ENCODE measurements at places on chromosomes 3 and 15.

DNA sequence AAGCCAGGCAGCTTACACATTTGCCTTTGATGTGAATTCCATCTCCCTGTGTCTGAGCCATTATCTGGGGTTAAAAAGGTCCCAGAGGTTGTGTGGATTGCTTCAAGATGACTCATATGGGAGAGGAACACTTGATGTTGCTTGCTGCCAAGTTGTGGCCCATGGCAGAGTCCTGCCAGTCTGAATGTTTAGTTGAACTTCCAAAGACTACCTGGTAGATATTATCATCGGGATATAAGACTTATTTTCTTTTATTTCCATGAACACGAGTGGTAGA, 85.6 kb downstream of the TJP1 start:
- DNase-seq = no peak

DNA sequence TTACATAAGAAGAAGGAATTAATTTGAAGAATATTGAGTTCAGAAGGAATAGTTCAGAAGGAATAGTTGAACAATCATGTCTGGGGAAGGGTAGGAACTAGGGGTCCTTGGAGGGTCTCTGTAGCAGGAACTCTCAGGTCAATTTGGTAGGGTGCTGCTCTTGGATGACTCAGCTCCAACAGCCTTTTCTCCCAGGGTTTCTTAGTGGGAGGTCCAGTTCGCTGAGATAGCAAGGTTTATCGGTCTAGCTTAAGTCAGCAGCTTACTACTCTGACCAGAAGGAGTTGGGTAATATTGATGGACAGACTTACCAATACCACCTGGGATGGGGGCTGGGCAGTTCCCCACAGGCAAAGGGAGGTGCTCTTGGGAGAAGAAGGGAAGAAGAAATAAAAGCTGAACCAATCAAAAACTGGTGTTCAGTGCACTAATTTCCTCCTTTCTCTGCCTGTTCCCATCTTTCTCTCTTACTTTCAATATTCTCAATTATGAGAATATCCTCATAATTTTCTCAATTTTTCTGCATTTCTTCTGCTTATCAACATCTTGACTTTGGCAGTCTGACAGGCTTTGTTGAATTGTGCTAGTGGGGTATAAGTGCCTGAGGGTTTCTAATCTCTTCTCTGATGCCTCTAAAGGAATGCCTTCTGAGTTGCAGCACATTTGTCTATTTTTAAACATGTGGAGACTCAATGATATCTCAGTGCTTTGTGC, 14.4 kb upstream of the MITF start:
- no peak for DNase-seq

GRCh38 chr3:113211330-113212149, at the start of gene BOC:
BOC (plus strand) TSS chr3:113211557; CDS start chr3:113249803, 38,246 bp downstream.
- DNase-seq = peak; percentile 64

DNA sequence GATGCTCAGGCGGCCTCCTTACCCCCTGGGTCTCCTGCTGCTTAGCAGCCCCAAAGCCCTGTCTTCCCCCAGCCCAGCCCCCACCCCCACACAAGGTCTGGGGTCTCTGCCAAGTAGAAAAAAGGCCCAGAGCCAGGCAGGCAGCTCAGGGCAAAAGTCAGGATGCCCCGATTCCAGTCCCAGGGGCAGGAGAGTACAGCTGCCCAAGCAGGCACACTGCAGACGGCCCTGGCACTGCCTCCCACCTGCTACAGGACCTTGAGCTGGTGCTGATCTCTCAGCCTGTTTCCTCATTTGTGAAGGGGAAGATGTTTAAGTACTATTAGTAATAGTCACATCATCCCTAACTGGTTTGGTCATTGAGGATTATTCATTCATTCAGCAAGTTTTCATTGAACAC, 12.6 kb downstream of the TMEM43 start:
- no peak for DNase-seq

- no peak for DNase-seq
Observed at GRCh38 chr3:134885877-134886621, 91.0 kb downstream of the EPHB1 start.

DNA sequence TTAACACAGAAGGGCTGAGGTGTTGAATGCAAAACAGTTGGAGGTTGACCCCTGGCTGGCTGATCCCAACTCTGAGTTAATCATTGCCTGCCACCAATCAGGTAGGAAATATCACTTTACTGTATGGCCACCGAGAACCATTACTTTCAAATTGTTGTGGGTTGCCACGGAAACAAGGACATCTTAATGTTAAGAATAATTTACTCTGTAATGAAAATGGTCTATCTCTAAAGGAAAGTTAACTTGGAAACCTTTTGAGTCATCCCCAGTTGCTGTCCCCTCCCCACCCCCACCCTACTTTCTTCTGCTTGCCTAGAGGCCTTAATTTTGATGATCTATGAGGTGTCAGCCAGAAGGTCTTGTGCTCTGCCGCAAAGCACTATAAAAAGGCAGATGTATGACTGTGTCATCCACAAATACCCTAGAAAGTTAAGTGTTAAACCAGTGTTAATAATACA, 78.7 kb upstream of the SNRK start:
- DNase-seq = no peak

- no peak for DNase-seq
Observed at GRCh38 chr3:26375843-26376530, 246.6 kb upstream of the LRRC3B start.

GRCh38 chr3:196288141-196288460, 575 bp upstream of the PCYT1A start:
- no peak for DNase-seq

- DNase-seq = no peak
Observed at GRCh38 chr3:195802795-195803194, 8.9 kb downstream of the MUC4 start.

- no peak for DNase-seq
Observed at GRCh38 chr15:79815468-79815867, 81.3 kb downstream of the MTHFS start.

DNA sequence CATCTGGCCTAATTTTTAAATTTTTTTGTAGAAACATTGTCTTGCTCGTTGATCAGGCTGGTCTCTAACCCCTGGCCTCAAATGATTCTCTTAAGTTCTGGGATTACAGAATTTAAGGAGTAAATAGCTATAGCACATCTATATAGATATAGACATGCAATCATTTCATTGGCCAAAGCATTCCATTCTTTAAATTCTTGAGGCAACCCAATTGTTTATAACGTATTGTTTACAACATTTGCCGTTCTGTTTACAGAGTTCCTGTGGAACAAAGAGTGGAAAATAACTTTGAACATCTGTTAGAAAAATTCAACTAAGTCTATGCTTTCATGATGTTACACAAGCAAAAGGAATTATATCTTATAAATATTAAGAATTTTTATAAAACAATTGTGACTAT, 205.2 kb upstream of the ROBO2 start:
- DNase-seq = no peak

GRCh38 chr3:177150218-177150916, 46.9 kb downstream of the TBL1XR1 start:
- no peak for DNase-seq

- no peak for DNase-seq
Observed at GRCh38 chr15:42955518-42955917, 34.9 kb upstream of the TTBK2 start.

GRCh38 chr3:142098964-142099363, 50.4 kb downstream of the TFDP2 start:
- no peak for DNase-seq

- peak; percentile 28 for DNase-seq
Observed at GRCh38 chr15:56886363-56886931, 32.0 kb upstream of the TCF12 start.

- no peak for DNase-seq
Observed at GRCh38 chr15:90082140-90082715, 20.0 kb downstream of the IDH2 start.

- no peak for DNase-seq
Observed at GRCh38 chr15:70412794-70413193, 315.1 kb upstream of the TLE3 start.

GRCh38 chr3:179451265-179452175, at the start of gene GNB4:
GNB4 (minus strand) TSS chr3:179451470; CDS start chr3:179426200, 25,270 bp downstream.
- DNase-seq = peak; percentile 69

GRCh38 chr3:152264378-152264777, 4.4 kb upstream of the MBNL1 start:
- DNase-seq = no peak

DNA sequence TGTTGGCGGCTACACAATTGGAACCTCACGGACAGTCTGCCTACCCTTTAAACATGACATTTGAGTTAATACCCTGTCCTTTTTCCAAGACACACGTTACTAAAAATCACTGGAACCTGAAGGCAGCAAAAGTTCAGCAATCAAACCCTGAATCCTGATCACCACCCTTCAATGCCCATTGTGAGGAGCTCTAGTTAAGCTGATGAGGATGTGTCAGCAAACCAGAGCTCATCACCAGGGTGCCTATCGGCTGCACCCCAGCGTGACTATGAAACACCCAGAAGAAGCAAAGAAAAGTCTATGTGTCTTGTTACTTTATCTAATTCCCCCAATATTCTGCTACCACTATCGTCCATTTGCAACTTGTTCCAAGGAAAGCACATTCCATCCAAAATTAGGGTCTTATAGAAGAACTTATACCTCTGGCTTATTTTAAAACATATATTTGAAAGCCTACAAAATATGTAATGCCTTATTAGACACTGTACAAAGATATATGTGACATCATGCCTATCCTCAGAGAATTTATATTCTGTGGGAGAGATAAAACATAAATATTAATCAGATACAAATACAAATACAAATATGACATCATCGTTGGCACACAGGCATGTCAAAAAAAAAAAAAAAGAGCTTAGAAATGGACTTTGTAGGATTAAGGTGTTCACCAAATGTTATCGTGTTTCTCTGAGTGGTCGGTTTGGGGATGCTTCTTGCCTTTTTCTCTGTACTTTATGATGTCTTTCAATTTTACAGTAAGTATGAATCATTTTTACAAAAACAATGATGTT, 219.7 kb upstream of the SETMAR start:
- no peak for DNase-seq

DNA sequence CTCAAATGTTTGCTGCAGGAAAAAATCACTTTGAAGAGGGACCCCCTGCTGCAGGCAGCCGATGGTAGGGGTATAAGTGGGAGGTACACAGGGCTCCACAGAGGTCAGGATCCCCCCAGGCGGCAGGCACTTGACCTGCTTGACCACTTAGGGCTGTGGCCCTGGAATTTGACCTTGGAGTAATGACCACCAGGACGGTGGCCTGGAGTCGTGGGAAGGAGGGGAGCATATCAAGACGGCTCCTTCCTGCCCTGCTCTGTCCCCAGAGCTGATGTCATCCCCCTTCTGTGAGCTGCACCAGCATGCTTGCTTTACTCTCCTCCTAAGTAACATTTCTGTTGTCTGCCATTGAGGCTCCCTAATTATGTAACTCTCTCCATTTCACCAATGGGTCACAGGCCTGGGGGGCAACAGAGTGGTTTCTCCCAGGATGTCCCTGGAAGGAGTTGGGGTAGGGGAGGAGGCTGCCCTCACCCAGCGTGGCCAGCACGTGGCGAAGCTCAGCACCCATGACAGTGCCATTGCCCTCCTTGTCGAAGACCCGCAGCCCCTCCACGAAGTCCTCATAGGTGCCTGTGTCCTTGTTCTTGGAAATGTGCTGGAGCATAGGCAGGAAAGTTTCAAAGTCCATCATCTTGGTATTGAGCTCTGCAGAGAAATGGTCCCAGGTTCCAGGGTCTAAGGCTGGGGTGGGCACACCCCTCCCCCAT, 4.1 kb downstream of the MYL3 start:
- DNase-seq = no peak

GRCh38 chr3:46561951-46562350, 4.2 kb downstream of the LRRC2 start:
- no peak for DNase-seq

DNA sequence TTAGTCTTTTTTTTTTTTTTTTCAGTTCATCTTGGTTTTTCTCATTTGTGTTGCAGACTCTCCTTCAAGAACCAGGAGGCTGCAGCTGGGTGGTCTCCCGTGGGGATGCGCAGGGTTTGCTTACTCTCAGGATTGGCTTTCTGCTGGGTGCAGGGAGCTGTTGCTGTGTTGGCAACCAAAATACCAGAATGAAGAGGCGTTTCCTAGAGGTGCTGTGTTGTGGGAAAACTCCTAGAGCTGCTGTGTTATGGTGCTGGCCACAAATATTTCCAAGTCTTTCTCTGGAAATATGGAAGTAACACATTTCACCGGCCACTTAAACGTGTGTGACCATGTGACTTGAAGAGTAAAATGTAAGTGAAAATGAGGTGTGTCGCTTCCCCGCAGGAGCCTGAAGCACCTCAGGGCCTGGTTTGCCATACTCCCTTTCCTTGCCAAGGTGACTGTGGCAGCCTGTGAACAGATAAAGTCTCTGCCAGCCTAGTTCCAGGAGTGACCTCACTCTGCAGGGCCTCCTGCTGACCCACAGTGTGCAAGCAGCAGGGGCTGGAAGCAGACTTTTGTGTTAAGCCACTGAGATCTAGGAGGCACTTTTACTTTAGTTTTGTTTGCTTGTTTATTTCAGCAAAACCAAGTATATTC, 258.9 kb downstream of the ADAMTS17 start:
- DNase-seq = no peak

DNA sequence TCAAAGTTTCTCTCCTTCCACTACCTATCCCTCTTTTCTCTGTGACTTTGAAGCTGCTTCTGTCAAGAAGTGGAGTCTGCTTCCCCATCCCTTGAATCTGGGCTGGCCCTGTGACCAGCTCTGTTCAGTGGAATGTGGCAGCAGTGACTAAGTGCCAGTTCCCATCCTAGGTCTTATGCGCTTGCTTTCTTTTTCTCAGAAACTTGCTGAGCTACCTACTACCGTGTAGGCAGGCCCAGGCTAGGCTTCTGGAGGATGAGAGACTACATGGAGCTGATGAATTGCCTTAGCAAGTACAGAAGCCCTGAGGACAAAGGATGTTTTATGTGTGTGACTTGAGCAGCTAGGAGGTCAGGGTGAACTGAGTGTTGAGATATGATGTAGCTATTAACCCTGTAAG, 123.2 kb downstream of the PDCD6IP start:
- no peak for DNase-seq

DNA sequence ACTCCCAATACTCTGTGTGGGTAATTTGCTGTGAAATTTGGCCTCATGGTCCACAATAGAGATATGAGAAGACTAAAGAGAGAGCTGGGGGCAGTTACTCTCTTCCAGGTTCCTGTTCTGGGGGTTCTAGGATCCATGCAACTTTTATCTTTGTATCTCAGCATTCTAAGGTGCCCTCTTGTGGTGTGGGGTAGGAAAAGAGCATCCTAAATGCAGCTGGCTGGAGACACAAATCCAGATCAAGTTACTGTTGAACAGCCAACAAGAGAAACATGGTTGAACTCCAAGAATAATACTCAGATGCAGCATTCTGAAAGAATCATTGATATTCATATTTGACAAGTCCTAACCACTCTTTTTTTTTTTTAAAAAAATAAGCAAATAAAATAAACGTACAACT, 238.2 kb downstream of the GREM1 start:
- DNase-seq = no peak

DNA sequence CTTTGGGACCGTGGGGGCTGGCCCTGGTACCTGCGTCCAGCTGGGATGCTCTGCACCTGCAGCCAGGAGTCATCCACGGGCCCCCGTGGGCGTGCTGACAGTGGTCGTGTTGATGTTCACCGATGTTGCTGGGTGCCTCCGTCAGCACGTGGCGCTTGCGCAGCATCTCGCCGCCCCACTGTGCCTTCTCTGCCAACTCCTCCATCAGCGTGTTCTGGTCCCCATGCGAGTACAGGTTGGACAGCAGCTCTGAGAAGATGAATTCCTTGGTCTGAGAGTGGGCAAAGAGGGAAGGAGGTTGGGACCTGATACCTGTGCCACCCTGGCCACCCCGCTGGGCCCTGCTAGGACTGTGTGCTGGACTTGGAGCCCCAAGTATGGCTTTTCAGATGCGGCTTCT, 61.4 kb downstream of the ADAMTS7 start:
- DNase-seq = peak; percentile 11

Measured in ovary (tissue), 10 donors.